ENCODE measurements at places on chromosomes 12 and 14.
A peak's percentile ranks its signal among the peaks of the same experiment; 100 is the strongest.

- no peak for DNase-seq
Observed at GRCh38 chr14:103132381-103133209, 9.3 kb downstream of the TNFAIP2 start.

DNA sequence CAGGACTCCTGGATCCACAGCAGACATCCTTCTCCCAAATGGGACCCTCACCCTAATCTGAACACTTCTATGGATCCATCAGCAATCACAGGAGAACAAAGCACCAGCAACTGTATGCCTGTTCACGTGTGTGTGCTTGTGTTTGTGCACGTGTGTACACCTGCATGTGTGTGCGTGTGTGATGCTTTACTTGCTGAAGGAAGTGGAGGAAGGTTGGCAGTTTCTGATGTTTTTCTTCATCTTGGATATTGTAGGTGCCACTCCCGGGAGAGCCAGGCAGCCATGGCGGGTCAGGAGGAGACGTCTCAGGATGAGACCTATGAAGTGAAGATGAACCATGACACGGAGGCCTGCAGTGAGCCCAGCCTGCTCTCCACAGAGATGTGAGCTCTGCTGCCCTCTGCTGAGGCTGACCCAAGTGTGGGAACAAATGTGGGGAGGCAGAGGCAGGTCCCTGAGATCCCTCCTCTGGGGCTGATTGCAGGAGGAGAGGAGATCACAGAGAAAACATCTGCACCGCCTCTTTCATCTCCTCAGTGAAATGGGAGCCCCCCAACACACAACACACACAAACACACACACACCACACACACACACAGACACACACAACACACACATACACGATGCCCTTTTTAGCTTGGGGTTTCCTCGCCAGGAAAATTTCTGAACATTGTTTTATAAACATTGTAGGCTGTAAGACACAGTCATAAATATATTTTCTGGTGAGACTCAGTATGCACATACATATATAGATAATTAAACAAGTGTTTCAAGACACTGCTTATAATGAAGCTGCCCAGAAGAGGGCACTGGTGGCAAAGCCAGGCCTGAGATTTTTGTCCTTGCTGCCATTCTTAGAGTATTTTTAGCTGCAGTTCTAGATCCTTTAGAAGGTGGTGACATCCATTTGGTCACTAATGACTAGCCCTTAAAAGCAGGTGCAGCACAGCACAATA is 112.2 kb upstream of the FKBP4 start:
- DNase-seq = no peak

DNA sequence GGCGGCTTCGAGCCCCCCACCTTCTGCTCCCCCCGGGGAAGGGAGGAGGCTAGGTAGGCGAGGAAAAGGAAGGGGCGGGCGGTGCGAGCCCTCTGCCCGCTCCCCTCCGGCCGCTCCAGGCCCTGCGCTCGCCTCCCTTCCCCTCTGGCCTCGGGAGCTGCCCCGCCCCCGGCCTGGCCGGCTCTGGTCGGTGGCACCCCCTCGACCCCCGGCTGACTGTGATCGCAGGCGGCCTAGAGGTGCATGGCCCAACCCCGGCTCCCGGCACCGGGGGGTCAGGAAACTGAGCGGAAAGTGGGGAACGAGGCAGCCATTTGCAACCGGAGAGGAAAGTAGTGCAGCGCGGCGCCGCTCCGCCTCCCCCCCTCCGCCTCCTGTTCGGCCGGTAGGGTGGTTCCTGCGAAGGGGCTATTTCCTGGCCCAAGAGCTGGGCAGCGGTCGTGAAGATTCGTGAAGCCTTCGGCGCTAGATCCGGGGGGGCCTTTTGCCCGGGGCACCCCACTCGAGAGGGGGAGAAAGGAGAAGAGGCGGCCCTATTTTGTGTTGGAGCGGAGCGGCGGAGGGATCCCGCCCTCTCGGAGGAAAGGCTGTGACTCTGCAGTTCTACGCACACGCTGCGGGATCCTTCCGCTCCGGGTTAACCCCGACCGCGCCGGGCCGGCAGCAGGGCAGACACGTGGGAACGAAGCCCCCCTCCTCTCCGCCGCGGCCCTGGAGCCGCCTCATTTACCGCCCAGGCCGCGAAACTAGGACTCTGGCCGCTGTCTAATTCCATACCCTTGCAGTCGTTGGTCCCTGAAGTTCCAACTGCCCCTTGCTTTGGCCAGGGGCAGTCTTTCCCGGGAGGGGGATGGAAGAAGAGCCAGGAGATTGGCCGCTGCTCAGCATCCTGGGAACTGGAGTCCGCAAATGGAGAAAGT is at the start of gene KMT2D:
TSS of gene KMT2D (minus strand) at position 558 of the 920 bp plus-strand sequence. CDS start 5,470 bp downstream, outside the sequence.
- DNase-seq = peak; percentile 89

DNA sequence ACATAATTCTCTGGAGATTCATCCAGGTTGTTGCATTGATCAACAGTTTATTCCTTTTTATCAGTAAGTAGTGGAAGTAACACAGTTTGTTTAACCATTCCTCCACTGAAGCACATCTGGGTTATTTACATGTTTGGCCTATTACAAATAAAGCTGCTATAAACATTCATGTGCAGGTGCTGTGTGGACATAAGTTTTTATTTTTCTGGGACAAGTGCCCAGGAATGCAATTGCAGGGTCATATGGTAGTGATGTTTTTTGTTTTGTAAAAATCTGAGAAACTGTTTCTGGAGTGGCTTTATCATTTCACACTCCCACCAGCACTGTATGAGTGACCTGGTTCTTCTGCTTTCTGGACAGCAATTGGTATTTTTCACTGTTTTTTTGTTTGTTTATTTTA is 505.4 kb downstream of the CCER1 start:
- DNase-seq = no peak

DNA sequence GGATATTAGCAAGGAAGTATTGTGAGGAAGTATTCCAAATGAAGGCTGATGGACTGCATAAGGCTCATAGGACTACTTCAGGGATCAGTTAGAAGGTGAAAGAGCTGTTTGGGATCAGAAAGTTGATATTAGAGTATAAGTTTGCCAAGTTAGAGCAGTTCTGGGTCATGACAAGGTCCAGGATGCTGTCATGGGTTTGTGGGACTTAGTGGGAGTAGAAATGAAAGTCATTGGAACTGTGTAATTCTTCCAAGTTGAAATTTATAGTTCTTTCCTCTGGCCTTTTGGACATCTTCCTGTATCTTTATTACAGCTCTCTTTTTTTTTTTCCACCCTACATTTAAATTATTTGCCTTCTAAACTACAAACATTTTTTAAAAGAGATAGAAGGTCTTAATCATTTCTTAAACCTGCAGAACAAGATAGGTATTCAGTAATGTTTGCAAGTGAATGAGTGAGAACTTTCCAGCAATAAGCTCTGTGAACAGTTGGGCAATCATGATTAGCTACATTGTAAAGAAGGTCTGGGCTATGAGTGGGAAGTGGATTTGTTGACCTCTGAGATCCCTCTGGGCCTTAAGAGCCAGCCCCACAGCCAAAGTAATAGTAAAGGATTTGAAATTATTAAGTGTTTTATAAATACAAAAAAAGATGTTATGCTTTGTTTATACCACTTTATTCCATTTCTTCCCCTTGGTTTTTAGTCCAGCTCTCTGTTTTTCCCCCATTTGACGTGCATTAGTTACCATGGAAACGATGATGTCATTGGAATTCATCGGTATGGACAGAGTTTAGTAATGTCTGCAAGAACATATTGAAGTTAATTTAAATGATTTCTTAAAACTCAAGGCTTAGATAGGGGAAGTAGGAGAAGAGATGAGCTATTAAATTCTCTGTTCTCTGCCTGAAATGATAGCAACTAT is 247.9 kb upstream of the ARHGAP5 start:
- no peak for DNase-seq

- DNase-seq = no peak
Observed at GRCh38 chr14:101230851-101231550, 327.5 kb upstream of the RTL1 start.

GRCh38 chr12:24894879-24895278 is 54.0 kb downstream of the BCAT1 start:
- DNase-seq = no peak

- no peak for DNase-seq
Observed at GRCh38 chr14:93778453-93778852, 9.8 kb downstream of the PRIMA1 start.

DNA sequence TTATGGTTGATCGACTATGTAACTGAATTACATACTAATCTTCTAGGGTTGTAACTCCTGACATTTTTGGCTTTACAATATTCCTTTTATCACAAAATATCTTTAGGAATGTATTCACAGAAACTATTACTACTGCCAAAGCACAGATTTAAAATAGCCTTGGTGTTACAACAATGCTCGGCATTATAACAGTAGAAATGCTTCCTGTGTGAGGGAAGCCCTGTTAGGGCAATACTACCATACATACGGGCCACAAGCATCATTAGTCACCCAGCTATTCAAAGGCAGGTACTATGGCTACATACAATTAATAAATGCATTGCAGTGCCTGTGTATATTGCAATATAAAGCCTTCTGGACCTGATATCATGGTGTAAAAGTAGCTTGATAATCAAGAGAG is 517.8 kb downstream of the C12orf50 start:
- DNase-seq = no peak

DNA sequence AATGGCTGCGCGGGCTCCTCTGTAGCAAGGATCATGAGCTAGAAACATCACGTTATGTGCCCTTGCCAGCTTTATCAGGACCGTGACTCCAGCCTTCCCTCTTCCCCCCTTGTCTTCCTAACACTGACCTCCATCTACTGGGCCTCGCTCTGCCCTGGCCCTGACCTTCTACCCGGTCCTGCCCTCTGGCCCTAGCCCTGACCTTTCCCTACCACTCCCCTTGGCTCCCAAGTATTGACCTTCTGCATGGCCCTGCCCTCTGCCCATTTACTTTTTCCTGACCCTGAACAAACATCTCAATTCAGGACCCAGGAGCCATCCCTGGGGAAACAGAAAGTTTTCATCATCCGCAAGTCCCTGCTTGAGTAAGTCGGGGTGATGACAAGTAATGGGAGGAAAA is 2.0 kb downstream of the SOAT2 start:
- DNase-seq = no peak

DNA sequence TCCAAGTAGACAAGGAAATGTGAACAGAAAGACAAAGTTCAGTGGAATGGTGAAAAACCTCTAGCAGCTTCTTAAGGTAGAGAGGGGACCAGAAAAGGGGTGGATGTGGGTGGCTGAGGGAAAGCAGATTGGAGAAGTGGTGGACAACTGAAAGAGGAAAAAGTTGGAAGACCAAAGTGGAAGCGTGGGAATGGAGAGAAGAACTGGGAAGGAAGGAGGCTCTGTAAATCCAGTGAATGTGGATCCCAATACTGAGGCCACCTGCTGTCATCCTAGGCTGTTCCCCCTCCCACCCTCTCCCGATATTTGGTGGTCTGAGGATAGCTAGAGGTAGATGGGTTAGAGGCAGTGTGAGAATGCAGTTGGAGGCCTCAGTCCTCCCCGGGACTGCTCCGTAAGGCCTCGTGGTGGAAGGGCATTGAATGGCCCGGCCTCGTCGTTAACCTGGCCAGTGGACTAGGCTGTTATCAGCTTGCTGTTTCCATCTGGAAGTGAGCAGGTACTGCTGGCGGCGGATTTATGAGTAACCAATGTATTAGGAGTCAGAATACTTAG is 822 bp upstream of the POU6F1 start:
- DNase-seq = no peak

- DNase-seq = no peak
Observed at GRCh38 chr12:72828662-72829324, 556.6 kb downstream of the TRHDE start.

DNA sequence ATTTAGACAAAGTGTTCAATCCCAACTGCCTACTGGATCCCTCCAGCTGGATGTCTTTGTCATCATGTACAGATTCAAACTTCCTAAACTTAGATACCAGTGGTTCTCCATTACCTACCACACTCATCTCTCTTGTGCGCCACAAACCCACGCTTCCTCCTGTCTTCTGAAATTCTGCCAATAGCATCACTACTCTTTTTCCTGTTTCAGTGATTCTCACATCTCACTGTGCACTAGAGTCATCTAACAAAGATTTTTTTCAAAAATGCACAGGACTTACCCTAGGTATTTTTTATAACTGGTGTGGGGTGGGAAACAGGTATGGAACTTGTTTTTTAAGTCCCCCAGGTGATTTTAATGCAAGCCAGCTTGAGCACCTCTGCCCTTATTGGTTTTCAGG is 5.9 kb downstream of the PSMB5 start:
- no peak for DNase-seq

DNA sequence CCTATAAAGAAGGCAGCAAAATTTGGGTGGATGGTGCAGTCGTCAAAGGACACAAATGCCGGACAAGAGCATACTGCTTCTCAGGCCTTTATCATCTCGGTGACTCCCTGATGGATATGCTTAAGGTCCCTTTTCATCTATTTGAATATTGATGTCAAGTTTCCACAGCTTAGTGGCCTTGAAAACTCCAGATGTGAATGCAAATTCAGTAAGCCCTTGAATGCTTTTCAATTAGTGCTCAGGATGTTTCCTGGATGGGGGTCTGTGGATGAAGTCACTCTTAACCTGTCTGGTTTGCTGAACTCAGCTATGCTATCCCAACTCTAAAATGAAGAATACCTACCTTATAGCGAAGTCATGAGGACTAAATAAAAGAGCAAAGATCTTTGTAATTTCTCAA is 10.7 kb downstream of the REM2 start:
- DNase-seq = no peak

GRCh38 chr14:22994762-22995275 is 12.5 kb upstream of the AJUBA start:
- peak; percentile 20 for DNase-seq

GRCh38 chr14:26004342-26004741 is 593.5 kb downstream of the NOVA1 start:
- no peak for DNase-seq

DNA sequence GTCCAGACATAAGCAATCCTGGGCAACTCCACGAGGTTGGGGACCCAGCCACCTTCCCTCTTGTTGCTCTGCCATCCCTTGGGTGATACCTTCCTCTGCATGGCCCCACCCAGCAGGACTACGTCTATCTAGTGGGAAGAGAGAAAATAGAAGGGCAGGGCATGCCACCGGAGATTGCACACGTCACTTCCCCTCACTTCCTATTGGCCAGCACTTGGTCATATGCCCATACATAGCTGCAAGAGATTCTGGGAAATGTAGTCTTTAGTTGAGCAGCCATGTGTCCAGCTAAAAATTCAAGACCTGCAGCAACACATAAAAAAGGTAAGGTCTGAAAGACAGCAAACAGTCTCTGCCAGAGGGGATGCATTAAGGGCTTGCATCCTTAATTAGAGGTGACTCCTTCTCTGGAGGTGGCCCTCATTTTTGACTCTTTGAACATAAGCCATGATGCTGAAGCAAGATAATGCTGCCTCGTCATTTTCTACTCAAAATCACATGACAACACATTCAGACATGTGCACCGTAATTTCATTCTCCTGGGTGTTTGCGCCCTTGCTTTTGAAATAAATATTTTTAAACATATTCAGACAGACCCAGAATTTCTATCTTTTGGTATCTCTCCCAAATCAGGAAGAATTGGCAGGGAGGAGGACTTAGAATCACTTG is 91.8 kb upstream of the PWP1 start:
- DNase-seq = no peak

DNA sequence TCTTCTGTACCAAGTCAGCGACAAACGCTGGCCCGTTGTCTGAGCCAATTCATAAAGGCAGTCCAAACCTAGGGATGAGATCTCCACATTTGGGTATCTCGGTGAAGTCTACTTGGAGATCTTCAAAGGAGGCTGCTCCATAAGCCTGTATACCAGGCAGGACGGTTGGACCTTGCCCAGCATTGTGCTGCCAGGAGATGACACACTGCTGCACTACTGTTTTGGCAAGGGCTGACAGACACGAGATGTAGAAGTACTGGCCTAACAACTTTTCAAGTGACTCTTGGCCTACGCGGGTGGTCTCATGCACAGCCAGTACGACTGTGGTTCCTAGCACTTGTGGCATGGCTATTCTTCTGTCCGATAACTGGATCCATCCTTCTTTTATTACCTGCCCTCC is 135.3 kb downstream of the SLC38A6 start:
- DNase-seq = no peak

- DNase-seq = no peak
Observed at GRCh38 chr12:122206976-122207375, 3.5 kb downstream of the B3GNT4 start.
